ENCODE measurements at places on chromosomes 11 and 22. TPM values are rescaled to one million over a fixed set of nuclear protein-coding genes. Genes with fewer than 3 reads are reported as not detected.

ROBO4 gene
- polyA plus RNA-seq, result 5.1 TPM

- no peak for DNase-seq
These were observed 77.9 kb downstream of the BTBD10 start for GRCh38 chr11:13384908-13385640.

DNA sequence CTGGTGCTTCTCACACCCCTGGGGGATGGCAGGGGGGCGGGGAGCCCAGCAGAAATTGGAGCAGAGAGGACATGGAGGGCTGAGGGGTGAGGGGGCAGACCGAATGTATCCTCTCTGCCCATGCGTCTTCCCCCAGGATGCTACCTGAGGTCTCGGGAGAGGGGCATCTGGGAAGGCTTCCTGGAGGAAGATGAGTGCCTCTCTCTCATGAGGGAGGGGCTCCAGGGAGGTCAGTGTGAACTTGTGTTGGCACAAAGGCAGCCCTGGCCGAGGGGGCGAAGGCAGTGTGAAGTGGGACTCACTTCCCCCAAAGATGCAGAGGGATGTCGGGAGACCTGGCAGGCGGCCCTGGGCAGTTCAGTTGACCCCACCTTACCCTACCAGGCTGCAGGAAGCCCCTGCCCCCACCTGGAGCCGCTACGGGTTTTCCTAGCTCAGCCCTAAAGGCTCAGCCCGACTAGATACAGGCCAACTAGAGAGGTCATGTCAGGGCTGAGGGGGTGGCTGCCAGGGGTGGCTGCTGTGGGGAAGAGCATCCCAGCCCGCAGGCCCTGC lies 10.4 kb downstream of the ASCL2 start:
- DNase-seq, result no peak

DNA sequence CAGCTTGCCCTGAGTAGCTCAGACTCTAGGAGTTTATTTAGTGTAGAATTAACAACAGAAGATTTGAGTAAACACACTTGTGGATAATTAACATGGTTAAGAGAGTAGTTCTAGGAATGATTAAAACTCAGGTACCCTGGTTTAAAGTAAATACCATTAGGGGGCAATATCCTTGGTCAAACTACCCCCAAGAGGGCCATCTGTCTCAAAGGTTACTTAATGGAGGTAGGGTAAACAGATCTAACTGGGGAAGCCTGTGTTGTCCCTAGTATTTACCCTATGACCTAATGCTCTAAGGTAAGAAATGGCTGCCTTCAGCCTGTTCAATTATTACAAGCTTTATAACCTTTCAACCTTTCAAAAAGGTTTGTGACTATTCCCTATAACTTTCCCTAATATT lies 10.6 kb upstream of the GLYATL1 start:
- DNase-seq, result peak; percentile 73

- DNase-seq, result no peak
These were observed 181.7 kb upstream of the TBCEL start for GRCh38 chr11:120842195-120842594.

PLEKHA7 gene
- 59.0 TPM for polyA plus RNA-seq

DNA sequence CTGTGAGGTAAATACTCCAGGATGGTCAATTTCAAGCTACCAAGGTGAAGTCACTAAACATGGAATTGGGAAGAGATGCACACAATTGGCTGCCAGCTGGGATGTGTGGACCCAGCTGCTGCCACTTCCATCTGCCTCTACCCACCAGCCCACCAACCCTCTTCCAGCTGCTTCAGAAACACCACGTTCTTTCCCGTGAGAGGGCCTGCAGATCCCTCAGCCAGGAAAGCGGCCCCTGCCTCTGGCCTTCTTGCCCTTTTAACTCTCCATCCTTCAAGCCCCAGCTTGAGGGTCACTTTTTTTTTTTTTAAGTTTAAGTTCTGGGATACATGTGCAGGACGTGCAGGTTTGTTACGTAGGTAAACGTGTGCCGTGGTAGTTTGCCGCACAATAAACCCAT lies 20.0 kb downstream of the PRG3 start:
- DNase-seq, result no peak
